ENCODE measurements at places on chromosomes 11 and 22. TPM values are rescaled to one million over a fixed set of nuclear protein-coding genes. Genes with fewer than 3 reads are reported as not detected.

CECR2 gene
- 0.06 TPM for total RNA-seq

KRTAP5-10 gene
- not detected for total RNA-seq

TRIM48 gene
- total RNA-seq, result not detected

OSM gene
- 142 TPM for total RNA-seq

ZNF214 gene
- total RNA-seq, result not detected

RAPSN gene
- total RNA-seq, result 0.91 TPM

MUC5AC gene
- total RNA-seq, result not detected

- no peak for DNase-seq
Observed at GRCh38 chr11:35407041-35407440, 12.3 kb downstream of the SLC1A2 start.

DNA sequence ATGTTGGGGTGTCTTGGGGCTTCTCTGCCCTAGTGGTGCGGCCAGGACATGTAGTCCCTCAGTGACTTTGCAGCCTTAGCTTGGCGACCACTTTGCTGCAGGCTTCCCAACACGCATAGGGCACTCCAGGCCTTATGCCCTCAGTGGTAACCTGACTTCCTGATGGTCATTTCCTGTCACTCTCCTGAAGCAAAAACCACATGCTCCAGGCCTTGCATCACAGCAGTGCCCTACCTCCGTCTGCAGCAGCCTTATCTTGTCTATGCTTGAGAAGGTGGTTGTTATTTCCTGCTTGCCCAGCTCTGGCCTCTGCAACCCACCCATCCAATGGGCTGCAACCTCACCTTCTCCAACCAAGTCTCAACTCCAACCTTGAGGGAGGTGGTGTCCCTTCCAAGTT, 33.4 kb upstream of the PISD start:
- no peak for DNase-seq

- peak; percentile 77 for DNase-seq
Observed at GRCh38 chr22:23402275-23403151, 177.6 kb downstream of the IGLL1 start.

GRCh38 chr11:105273660-105274280, 134.2 kb upstream of the CARD18 start:
- DNase-seq, result no peak

DNA sequence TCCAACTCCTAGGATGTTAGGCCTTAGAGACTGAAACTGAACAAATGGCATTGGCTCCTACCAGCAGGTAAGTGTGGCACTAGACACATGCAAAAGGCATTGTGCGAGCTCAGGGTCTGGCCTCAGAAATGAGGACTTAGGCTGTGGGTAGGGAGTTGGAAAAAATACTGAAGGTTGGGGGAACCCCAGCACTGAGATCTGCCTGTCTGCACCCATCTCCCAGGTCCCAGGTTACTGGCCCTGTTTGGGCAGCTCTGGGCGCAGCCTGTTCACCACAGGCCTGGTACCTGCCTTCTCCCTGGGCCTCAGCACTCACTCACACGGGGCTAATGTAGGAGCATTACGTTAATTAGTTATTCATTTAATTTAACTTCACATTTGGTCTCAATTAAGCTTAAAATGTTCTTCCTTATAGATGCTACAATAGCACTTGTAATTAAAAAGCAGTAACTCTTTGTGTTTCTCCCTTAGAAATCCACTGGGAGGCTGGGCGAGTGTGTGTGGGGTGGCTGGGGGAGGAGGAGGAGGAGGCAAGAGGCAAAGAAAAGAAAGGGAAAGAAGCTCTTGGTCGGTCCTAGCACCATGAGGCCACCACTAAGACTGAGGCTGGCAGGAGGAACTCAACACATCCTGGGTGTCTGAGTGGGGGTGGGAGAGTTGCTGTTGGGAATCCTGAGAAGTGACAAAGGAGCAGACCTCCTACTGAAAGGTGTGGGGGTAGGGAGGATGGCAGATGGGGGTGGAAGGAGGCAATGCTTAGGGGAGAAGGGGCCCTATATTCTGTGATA, 19.4 kb downstream of the TMEM218 start:
- DNase-seq, result no peak

DNA sequence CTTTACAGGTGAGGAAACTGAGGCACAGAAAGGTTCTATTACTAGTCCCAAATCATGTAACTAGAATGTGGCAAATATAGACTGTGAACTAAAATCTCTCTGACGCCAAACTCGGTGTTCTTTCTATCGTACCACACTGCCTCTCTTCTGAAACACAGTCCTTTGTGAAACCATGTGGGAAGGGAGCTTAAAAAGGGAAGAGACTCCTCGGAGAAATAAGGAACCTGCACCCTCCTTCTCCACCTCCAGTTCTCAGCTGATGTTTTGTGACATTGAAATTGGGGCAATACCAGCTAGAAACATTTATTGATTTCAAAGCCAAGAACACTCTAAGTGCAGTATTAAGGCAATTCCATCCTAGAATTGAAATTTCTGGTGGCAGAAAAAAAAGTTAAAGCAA, 76.4 kb upstream of the DRD2 start:
- no peak for DNase-seq

DNA sequence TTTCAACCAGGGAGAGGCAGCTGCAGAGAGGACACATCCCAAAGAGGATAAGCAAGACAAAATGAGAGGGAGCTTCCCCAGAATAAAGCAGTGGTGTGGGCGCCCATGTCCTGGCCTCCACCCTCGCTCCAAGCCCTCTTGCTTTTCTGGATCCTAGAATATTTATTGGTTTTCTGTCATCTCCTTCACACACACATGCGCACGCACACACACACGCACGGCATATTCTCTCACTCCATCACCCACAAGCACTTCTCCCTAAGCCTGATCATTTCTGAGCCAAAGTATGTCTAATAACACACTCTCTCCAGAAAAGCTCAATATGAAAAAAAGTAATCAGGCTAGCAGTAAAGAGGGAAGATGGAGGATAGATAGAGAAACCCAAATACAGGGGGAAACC, 7.6 kb downstream of the IGSF9B start:
- no peak for DNase-seq

DNA sequence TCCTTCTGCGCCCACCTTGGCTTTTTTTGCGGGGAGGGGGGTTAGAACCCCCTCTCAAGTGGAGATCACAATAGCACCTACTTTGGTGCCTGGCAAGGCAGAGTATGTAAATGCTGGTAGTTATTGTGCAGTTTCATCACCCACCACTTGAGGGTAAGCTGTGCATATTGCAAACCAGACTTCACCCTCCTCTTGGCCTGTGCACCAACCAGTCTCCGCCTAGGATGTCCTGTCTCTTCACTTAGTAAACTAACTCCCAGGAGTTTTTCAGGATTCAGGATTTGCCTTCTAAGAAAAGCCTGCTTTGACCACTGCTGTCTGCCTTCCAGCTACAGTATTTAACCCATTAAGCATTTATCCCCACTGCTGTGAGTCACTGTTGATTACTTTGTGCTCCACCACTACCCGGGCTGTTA, 2.0 kb upstream of the UBXN1 start:
- DNase-seq, result no peak

DNA sequence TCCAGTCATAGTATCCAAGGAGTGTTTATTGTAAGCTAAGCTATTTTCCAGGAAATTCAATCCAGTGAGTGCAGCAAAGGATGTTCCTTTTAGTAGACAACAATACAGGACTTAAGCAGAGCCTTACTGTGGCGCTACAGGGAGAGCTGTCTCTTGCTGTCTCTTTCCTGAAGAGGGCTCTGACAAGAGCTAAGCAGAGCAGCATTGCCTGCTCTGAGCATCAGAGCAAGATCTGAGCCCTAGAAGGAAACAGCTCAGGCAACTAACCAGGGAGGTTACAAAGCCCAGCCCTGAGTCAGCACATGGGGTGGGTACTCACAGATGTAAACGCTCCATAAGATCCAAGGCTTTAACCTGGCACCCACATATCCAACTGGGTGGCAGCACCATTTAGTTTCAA, 8.0 kb downstream of the LAYN start:
- no peak for DNase-seq

DNA sequence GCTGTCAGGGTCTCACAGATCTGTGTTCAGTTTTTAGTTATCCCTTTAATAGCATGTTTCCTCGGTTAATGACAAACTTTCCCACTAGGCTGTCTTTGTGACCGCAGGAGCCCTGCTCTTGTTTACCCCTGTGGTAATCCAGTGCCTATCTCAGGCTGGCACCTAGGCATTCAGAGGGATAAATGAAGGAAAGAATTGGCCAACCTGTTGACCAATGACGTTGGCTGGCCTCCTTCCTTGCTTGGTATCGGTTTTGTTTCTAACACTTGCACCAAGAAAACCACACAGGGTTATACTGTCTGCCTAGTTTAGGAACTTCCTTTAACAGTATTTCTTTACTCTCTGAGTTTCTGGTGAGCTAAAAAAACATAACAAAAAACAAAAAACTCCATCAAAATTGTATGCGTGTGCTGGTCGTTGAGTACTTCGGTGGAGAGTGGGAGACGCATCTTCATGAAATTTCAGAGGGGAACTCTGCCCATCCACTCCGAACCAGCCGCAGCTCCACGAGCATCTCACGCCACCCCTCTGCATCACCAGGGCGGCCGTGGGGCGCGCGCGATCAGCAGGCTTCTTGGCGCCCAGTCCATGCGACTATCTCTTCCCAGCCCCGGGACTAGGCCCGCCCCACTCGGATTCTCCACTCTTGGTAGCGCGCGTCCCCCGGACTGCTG, 563 bp upstream of the ENDOD1 start:
- DNase-seq, result peak; percentile 41
